ENCODE measurements at places on chromosomes 16 and 17.
A peak's percentile ranks its signal among the peaks of the same experiment; 100 is the strongest.

GRCh38 chr17:45320349-45320930, 3.6 kb upstream of the MAP3K14 start:
- DNase-seq: no peak

DNA sequence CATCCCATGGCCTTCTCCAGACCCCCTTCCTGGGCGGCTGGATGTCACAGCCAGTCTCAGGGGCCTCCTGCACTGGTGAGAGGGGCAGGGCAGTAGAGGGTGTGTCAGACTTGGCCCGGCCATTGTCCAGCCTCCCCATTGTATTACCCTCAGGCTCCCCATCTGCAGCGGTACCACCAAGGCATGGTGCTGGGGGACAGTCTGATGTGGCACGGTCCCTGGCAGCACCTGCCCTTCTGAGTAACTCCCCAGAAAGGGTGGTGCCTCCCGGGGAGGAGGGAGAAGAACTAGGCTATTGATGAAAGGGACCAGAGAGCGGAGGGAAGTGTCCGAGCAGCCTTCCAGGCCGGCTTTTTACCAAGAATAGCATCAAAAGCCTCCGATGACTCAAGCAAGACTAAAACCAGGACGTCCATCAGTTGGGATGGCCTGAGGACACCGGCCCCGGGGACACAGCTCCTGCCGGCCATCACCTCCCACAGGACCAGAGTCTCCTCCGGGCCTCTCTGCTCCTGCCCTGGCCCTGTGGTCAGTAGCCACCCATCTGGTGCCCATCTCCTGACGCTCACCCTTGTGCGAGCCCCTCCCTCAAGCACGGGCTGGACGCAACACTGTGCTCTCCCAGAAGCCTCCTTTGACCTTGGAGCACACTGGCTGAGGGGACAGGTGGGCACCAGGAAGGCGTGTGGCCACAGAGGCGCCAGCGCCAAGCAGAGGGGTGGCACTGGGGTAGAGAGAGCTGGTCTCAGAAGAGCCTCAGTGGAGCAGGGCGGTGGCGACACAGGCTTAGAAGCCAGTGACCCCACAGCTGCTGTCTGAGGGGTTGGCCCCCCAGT, 5.8 kb upstream of the CPNE7 start:
- DNase-seq: no peak

DNA sequence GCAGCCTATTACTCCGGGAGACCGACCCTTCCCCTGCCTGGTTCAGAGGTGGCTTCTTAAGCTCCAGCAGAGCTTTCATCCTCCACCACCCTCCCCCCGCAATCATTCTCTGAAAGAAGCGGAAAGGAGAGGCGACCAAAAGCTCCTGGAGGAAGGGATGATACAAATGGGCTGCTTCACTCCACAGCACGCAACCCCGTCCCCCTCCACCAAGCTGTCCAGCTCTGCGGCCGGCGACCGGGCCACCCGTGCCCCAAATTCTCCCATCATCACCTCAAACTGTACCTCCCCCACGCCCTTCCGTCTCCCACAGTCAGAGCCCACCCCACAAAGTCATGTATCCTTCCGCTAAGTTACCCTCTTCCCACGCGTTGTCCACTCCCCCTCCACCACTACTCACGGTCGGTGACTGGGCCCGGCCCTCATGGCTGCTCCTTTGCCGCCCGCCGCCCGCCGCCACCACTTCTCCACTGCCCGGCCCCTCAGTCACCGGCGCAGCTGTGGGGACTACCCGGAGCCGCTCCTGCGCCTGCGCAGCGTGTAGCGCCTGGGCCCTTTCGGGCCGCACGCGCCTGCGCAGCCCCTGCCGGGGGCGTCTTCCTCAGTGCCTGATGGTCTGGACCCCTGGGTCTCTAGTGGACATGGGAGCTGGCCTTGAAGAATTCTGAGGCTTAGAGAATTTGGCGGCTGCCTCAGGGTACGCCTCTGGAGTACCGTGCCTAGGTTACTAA, at the start of gene FAM222B:
TSS of gene FAM222B (minus strand) at position 509 of the 731 bp plus-strand sequence. CDS start 76,123 bp downstream, outside the sequence.
- peak; percentile 70 for DNase-seq

DNA sequence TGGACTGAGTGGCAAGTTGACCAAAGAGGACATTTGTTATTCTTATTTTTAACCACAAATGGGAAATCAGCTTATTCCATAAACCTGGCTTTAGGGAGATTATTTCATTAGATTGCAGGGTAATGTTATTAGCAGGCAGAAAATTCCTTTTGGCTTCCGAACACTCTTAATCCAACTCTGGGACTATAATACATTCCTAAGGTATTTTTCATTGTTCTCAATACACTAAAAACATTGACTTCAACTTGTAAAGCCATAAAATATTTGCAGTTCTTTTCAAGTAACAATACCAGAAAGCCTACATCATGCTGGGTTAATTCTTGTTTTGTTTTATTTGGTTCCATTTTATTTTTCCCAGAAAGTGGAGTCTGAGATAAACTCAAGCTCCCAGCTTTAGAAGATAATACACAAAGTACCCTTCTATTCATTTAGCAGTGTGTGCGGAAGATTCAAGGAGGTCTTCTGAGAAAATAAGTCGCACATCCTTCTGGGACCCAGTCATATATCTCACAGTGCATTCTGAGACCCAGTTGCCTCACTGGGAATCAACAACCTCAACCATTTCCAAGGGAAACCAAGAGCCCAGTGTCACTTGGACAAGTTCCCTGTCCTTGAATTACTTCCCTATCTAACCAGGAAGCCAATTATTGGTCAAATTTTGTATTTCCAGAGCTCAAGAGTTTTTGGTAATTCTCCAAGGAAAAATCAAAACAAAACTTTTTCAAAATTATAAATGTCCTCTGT, 389.6 kb upstream of the DYNLRB2 start:
- DNase-seq: no peak

- no peak for DNase-seq
Observed at GRCh38 chr16:70482624-70483023, 28.2 kb downstream of the FCSK start.

GRCh38 chr17:4987767-4988567, 492 bp upstream of the CAMTA2 start:
- no peak for DNase-seq

DNA sequence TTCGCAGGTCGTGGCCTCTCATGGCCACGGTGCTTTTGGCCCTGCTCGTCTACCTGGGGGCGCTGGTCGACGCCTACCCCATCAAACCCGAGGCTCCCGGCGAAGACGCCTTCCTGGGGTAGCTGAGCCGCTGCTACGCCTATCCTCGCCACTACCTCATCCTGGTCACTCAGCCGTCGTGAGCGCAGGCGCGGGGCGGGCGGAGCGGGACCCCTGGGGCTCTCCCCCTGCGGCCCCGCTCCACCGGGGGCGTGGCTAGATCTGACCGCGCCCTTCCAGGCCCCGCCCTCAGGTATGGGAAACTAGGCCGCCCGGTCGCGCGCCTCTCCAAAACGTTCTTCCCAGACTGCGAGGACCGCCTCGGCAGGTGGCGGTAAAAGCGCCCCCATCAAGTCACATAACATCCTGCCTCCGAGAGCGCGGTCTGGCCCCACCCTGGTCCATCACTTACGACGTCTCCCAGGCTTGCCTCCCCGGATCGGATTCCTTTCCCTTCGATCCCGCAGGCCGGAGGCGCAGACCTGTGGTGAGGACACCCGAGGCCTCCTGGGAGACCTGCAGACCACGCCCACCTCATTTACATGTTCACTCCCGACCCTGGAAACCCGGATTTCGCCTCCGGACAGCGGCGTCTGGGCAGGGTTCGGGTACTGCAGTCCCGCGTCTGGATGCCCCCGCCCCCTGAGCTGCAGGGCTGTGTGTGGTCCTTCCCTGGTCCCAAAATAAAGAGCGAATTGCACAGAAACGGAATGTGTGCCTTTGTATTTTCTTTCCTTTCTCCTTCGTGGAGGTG, 91.5 kb upstream of the TMEM97 start:
- DNase-seq: no peak

DNA sequence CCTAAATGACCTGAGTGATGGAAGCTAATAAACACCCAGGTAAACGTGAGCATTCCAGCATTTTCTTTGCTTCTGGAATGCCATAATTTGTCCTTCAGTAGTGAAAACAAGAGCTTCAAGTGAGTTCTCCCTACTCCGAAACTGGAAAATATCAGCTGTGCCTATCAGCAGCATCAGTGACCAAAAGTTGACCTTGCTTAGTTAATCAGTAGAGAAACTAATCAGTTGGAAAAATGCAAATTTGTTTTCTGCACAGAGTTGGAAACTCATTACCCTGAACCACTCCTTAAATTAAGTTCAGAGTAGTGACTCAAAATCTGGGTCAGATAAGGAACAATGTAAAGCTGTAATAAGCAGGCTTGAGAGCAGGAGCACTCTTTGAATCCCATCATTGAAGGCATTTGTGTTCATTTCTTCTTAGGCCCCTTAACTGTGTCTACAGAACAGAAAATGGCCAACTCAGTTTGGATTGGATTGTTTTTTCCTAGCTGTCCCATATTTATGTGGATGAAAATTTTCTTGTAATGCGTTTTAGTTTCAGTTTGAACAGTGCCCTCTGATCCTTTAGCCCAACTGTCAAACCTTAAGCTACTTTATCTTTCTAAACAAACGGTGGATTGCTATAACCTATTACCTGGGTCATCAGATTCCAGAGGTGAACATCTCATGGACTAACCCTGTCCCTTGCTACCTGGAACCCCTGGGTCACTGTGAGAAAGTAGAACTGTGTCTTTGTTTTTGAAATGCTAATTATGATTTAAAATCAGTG, 290.4 kb downstream of the TOX3 start:
- DNase-seq: no peak

DNA sequence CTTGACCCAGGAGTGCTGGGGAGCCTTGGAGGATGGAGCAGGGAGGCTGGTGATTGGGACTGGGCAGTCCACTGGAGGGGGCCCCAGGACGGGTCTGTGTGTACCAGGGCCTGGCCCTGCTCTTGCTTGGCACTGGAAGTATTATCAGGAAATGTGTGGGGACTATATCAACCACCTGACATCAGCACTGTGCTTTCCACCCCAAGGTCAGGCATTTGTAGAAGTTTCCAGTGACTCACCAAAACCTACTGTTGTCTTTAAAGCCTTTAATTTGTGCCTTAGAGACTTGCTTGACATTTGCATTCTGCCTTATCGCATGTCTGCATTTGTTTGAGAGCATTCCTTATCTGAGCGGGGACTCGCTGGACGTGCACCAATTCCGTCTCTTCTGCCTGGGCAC, 323.1 kb downstream of the FOXL1 start:
- DNase-seq: no peak

DNA sequence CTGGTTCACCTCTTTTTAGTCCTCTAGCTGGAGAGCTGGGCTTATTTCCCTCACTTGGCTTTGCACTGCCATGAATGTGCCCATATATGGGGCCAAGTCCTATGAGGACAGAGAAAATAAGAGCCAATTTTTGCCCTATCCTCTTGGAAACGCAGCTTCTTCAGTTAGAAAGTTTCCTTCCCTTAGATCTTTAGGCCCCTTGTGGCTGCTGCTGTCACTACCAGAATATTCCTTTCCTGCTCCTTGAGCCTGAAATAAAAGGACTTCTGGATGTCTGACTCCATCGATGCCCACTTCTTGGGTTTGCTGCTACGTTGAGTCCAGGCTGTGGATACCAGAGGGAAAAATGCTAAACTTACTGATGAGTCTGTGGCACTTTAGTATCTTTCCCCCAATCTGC, 487.1 kb downstream of the GRIN2A start:
- no peak for DNase-seq

- no peak for DNase-seq
Observed at GRCh38 chr17:71329310-71330098, 791.3 kb upstream of the SOX9 start.

- no peak for DNase-seq
Observed at GRCh38 chr17:44438636-44439035, 49.2 kb upstream of the ITGA2B start.

- no peak for DNase-seq
Observed at GRCh38 chr16:68074850-68075555, 10.2 kb upstream of the NFATC3 start.

DNA sequence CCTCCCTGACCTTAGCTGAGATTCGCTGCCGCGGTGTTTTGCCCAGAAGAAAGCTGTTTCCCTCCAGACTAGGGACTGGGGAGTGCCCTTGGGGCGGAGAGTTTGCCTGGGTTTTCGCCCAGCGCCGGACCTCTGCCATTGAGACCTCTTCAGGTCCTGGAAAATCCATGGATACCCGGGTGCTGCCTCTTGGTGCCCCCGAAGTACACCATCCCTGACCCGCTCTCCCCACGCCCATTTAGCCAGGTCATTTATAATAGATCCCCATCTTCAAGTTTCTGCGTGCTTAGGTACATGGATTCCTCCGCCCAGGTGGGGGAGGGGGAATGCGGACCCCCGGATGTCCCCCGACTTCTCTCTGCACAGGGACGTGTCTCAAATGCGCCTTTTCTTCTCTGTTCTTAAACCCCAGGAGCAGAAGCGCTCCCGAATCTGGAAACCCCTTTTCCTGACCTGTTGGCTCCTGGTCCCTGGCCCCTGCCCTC, 15.0 kb upstream of the CBX8 start:
- DNase-seq: peak; percentile 54

DNA sequence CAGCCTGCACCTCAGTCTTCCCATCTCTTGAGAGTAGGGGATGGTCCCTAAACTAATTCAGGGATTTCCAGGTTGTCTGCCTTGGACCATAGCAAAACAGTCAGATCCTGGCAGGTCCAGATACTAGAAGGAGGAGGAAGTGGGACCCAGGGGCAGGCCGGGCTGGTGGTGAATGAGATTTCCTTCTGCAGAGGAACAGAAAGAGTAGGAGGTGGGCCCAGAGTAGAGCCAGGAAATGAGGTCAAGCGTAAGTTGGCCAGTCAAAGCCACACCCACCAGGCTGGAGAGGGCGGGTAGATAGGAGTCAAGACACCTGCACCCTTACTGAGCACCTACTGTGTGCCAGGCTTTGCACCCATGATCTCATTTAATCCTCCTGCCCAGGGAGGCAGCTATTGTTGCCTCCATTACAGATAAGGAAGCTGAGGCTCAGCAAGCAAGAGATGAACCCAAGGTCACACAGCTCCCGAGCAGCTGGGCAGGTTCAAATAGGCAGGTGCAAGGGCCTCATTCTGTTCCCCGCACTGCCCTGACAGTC, 2.6 kb downstream of the CDH5 start:
- no peak for DNase-seq

- DNase-seq: no peak
Observed at GRCh38 chr17:51355441-51356410, 95.4 kb downstream of the UTP18 start.

DNA sequence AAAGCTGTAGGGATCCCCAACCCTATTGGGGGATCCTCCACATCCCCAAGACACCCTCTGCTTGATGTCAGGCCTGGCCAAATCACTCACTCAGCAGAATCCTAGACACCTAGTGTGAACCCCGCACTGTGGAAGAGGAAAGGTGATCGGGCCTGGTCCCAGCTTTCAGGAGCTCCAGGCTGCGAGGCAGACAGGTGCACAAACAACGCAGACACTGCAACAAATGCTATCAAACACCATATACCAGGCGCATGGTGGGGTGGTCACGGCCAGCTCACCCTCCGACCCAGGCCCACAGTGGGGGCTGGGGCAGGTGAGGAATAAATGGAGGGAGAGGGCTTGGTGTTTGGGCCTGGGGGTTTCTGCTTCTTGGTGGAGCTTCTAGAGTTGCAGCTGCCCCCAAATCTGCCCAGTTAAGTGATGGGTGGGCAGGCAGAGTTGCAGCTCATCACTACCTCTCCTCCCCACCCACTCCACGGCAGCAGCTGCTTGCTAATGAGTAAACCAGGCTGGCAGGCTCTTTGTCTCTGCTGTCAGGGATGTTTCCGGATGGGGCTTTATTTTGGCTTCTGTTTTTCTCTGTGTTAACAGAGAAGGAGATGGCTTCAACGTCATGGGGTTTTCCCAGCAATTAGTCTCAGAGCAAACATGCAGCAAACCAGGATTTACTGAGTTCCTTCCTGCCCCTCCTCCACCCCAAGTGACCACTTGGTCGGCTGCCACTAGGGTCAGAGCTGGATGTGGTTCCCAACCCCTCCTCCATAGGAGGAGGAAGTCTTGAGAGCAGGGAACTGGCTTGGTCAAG, 46.6 kb downstream of the PECAM1 start:
- DNase-seq: peak; percentile 94
